ENCODE measurements at places on chromosomes 7 and 10. TPM values are rescaled to one million over a fixed set of nuclear protein-coding genes. Genes with fewer than 3 reads are reported as not detected.

DNA sequence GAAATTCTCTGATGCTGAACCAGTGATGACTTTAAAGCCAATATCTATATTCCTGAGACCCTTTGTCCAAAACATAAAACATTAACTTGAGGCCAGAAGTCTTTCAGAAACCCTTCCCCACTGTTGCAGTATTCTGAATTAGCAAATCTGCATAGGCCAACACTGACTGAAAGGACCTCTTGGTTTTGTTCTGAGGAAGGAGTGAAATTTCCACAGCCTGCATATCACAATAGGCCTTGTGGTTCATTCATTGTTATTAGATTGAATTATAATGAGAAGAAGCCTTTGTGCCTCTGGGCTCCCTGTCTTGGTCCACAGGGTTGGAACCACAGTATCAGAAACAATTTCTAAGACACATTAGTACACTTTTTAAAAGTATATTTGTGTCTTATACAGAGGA is 90.3 kb downstream of the CCNY start:
- H3K4me3 ChIP-seq = no peak overlapping the region
- H3K27ac ChIP-seq = no peak overlapping the region

DNA sequence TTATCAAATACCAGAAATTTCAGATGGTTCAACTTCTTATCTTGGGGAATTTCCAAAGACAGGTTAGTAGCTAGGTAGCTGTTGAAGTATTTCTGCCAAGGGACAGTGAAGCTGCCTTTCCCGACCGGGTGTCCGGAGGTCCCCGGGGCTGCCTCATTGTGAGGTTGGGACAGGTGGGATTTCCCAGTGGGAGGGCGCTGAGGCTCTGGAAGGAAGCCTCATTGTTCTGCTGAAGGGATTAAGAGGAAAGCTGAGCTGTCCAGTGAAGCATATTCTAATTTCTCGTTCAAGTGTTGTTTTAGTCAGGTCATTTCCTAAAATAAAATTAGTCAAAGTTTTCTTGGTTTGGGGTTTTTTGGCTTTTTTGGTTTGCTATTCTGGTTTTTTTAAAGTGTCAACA is 244.2 kb downstream of the MGMT start:
- peak; percentile 85 for DNase-seq
- no peak overlapping the region for H3K4me3 ChIP-seq
- H3K4me1 ChIP-seq = peaks cover 24% of the 10 kb centered on the region
- H3K27ac ChIP-seq = no peak overlapping the region

DNA sequence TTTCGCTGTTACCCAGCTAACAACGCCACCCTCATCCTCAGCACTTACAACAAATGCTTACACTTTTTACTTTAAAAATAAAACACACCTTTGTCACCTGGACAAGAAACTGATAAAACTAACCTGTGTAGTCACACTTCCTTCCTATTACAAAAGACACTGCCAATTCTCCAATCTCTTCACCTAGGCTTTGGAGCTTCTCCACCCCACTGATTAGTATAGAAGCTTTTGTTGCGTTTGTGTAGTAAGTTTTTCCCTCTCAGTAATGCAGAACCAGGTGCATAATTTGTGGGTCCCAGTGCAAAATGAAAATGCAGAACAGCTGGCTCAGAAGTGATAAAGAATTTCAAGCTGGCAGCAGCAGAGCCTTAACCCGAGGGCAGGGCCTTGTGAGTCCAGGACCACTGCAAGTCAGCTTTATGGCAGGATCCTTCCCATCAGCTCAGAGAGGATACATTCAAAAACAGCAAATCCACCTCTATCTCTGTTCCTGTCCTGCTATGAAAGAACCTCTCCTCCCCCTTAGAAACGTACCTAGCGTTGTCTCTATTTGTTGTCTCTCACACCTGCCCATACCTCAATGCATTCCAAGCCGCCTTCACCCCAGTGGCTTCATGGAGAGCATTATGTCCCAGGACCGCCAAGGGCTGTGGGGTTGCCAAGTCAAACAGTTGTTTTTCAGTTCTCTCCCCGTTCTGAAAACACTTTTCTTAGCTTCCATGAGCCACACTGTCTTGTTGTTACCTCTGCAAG is 40.3 kb upstream of the EGFR start:
- no peaks in the 10 kb centered on the region for H3K27me3 ChIP-seq
- DNase-seq = no peak
- H3K4me3 ChIP-seq = no peak overlapping the region
- H3K27ac ChIP-seq = no peak overlapping the region
- H3K36me3 ChIP-seq = no peaks in the 10 kb centered on the region

- no peak overlapping the region for H3K27ac ChIP-seq
- no peaks in the 10 kb centered on the region for H3K27me3 ChIP-seq
- H3K4me3 ChIP-seq = no peak overlapping the region
- H3K4me1 ChIP-seq = no peaks in the 10 kb centered on the region
- H3K36me3 ChIP-seq = no peaks in the 10 kb centered on the region
Observed at GRCh38 chr10:122310311-122311050, 39.4 kb downstream of the BTBD16 start.

GRCh38 chr7:145313551-145313950 is 477.7 kb upstream of the TPK1 start:
- no peaks in the 10 kb centered on the region for H3K27me3 ChIP-seq
- no peaks in the 10 kb centered on the region for H3K36me3 ChIP-seq
- no peak overlapping the region for H3K4me3 ChIP-seq
- H3K27ac ChIP-seq = no peak overlapping the region
- DNase-seq = no peak

DNA sequence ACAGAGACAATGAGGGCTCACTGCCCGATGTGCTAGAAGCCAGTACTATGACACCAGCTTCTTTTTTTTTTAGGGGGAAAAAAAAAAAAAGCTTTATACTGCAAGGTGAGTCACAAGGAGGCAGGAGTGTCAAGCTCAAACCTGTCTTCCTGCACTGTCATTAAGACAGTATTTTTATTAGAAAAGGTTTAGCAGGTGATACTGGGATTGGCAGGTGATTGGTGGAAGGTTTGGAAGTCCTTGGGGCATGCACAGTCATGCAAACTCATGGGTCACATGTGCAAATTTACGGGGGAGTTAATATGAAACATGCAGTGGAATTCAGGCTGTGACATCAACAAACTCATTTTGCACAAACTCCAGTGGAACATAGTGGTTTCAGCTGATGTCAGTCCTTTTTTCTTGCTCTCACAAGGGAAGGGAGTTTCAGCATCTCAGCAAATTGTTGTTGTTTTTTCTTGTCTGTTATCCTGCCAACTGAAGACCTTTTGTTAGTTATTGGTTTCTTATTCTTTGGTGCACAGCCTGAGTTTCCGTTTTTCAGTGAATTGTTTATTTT is 530.6 kb downstream of the ANKRD7 start:
- H3K27me3 ChIP-seq = no peaks in the 10 kb centered on the region
- H3K4me3 ChIP-seq = no peak overlapping the region
- DNase-seq = no peak
- no peak overlapping the region for H3K27ac ChIP-seq
- H3K36me3 ChIP-seq = no peaks in the 10 kb centered on the region

DNA sequence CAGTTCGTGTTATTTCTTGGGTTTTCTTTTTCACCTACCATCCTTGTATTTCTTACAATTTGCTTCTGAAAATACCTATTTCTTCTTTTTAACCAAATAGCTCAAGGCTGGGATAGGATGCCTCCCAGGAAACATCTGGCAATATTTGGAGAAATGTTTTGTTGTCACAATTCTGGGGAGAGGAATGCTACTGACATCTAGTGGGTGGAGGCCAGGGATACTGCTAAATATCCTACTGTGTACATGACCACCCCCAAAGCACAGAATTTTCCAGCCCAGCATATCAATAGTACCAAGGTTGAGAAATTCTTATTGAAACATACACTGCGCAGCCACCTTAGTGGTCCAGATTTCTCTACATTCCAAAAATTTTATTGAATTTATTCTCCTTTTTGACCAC is 55.5 kb downstream of the CNTNAP2 start:
- peaks cover 9% of the 10 kb centered on the region for H3K4me1 ChIP-seq
- no peaks in the 10 kb centered on the region for H3K36me3 ChIP-seq
- no peak overlapping the region for H3K27ac ChIP-seq
- DNase-seq = no peak

DNA sequence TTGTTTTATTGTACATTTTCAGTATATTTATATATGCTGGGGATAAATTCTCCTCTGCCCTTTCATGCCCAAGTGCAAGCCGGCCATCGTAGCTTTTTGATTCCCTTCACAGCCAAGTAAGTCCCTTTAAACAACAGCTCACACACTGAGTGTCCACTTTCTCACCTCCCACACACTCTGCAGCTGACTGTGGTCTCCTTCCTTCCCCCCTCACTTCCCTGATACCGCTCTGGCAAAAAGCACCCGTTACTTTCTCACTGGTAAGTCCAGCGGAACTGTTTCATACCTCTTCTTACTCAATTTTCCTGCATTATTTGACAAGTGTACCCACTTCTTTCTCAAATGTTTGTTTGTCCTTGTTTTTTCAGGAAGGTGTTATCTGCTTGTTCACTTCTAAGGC is 35.2 kb downstream of the MGAM start:
- H3K4me1 ChIP-seq = no peaks in the 10 kb centered on the region
- no peak overlapping the region for H3K4me3 ChIP-seq
- DNase-seq = no peak
- H3K27ac ChIP-seq = no peak overlapping the region
- H3K27me3 ChIP-seq = no peaks in the 10 kb centered on the region

GRCh38 chr10:96921655-96922054 is 89.6 kb downstream of the LCOR start:
- no peak overlapping the region for H3K27ac ChIP-seq
- H3K4me1 ChIP-seq = no peaks in the 10 kb centered on the region
- no peak overlapping the region for H3K4me3 ChIP-seq

DNA sequence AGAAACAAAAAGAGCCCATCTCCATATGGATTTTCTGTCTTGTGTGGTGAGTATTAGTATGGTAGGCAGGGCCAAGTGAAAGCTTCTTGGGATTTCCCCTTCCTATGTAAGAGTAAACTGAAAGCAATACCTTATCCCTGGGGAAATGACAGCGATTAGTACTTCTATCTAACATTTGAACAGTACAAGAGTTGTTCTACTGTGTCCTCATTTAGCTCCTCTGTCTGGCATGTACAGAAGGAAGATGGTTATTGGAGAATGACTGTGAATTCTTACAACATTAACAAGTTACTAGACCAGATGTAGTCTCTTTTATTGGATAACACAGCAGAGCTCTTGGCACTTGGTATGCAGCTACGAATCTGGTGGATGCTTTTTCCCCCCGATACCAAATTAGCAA is 17.9 kb upstream of the TRIL start:
- DNase-seq = no peak
- no peak overlapping the region for H3K4me3 ChIP-seq
- H3K4me1 ChIP-seq = no peaks in the 10 kb centered on the region
- no peaks in the 10 kb centered on the region for H3K27me3 ChIP-seq
- H3K36me3 ChIP-seq = peaks cover 4% of the 10 kb centered on the region
- no peak overlapping the region for H3K27ac ChIP-seq

DNA sequence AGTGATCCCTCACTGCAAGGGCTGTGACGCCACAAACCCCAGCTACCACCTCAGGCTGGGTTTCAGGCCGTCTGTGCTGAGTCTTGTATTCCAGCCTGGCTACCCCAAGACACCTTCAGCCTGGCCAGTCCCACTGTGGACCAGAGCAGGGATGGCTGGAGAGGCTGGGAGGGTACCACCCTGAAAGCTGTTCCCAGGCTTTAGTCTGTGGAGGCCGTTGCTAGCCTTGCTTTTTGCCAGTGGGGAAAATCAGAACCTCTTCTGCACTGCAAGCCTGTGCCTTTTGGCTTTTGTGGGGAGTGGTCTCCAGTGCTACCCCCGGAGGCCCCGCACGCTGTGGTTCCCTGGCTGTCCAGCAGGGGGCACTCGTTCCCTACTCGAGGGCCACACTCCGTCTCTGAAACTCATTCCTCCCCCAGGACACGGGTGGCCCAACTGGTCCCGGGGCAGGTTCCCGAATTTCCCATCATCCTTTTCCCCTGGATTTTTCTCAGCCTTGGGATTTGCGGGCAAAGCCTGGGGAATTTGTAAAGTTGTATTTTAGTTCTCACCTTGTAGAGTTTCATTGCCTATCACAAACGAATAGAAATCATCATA is 128.4 kb upstream of the BTBD16 start:
- peaks cover 6% of the 10 kb centered on the region for H3K4me1 ChIP-seq
- no peaks in the 10 kb centered on the region for H3K36me3 ChIP-seq
- H3K27ac ChIP-seq = no peak overlapping the region
- DNase-seq = peak; percentile 67
- H3K4me3 ChIP-seq = no peak overlapping the region
- no peaks in the 10 kb centered on the region for H3K27me3 ChIP-seq

DNA sequence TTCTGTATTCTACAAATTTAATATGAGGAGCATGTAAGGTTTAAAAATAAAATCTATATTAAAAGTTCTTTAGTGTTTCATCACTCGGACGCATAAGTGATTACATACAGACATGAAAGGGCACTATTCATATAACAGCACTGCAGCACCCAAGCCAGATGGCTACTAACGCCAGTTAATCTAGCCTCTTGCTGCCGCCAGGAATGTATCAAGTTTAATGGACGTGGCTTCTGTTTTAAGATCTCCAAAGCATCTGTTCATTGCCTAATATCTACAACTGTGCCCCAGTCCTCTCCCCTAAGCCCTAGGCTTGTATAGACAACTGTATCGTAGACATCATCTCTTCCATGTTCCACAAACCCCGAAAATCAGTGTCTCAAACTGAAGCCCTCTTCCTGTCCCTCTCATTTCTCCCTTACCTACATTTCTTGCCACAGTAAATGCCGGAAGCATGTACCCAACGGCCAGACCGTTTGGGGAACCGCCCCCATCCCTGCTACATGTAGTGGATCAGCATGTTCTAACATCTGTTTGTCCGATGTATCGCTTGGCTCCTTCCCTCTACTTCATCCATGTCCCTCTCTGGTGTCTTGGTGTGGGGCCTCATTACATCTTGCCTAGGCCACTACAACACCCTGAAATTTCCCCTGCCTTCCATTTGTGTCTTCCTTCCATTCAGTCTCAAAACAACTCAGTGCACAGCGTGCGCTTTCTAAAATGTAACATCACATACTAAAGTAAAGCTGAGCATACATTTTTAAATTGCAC is 147.5 kb upstream of the RSU1 start:
- peaks cover 4% of the 10 kb centered on the region for H3K27me3 ChIP-seq
- no peak overlapping the region for H3K4me3 ChIP-seq
- peaks cover 18% of the 10 kb centered on the region for H3K4me1 ChIP-seq
- no peak overlapping the region for H3K27ac ChIP-seq

DNA sequence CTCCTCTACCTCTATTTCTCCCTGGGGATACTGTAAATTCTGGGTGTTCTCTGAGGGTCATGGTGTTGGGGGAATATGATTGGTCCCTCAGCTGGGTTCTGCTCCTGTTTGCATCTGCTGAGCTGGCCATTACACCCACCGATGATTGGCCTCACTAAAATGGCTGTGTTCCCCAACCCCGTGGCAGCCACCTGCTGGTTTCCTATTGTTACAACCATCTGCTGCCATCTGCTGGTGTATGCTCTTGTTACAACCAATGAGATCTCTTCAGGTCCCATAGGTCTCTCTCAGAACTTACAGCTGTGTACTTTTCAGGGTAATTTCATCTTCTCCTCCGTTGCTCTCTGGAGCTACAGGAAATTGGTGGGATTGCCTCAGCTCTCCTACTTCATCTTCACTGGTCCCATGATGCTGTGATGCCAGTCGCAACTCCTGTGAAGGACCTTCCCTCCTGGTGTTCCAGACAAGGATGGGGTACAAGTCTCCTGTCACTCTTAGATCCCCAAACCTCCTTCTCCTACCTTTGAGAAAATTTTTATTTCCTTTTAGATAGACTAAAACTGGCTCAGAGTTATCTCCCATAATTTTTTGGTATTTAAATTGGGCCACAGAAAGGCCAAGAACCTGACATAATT is 303.5 kb upstream of the SMIM30 start:
- H3K4me3 ChIP-seq = no peak overlapping the region
- no peaks in the 10 kb centered on the region for H3K27me3 ChIP-seq
- no peaks in the 10 kb centered on the region for H3K36me3 ChIP-seq
- no peak overlapping the region for H3K27ac ChIP-seq
- H3K4me1 ChIP-seq = no peaks in the 10 kb centered on the region

GARIN1A gene
- not detected for total RNA-seq

PILRB gene
- total RNA-seq = 43.6 TPM

Measured in neural progenitor cell (in vitro differentiated cells).